ENCODE measurements at places on chromosomes 7 and 10. TPM values are rescaled to one million over a fixed set of nuclear protein-coding genes. Genes with fewer than 3 reads are reported as not detected.

DNA sequence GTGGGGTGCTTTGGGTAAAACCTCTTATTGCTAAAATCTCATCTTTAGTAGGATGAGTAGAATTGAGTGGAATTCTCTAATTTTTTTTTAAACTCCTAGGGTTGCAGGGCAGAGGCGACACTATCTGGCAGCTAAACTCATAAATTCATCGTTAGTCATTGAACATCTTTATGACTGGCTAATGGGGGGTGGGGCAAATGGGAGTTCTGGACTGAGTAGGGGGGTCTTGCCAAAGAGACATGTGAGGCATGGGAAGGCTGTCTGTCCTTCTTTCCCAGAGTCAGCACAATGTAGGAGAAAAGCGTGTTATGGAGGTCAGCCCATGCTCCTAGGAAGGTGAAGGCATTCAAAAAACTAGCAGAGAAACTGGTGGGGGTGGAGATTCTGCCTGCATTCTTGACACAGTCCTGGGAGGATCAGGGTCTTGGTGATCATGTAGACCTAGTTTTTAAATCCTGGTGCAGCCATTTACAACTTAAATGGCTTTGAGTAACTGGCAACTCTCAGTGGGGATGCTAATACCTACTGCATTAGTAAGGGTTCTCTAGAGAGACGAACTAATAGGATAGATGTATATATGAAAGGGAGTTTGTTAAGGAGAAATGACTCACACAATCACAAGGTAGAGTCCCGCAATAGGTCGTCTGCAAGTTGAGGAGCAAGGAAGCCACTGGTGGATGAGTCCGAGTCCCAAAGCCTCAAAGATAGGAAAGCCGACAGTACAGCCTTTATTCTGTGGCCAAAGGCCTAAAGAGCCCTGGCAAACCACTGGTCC is 47.7 kb downstream of the EMX2 start:
- no peak for DNase-seq

TRIM50 gene
- 0.17 TPM for total RNA-seq

- no peak for DNase-seq
Observed at GRCh38 chr7:49037346-49038210, 113.2 kb downstream of the CDC14C start.

DNAH11 gene
- total RNA-seq, result 0.11 TPM

DRGX gene
- not detected for total RNA-seq

DNA sequence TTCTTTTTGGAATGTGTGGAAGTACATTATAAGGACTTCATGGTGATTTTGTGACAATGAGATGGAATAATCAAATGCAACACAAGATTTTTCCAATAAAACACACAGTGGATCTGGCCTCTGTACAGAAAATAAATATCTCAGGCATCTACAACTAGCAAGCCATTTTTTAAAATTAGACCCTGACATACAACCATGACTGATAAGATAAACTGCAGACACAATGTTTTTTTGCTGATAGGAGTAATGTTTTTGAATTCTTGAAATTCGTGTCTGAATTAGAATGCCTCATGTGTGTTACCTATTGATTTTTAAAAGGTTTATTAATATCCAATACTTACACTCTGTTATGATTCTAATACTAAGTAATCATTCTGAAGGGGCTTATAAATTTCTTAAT is 328.1 kb downstream of the HGF start:
- no peak for DNase-seq

PAOX gene
- total RNA-seq, result 2.6 TPM
